ENCODE measurements at places on chromosomes 3 and 15.

- DNase-seq, result no peak
Observed at GRCh38 chr15:62063825-62064635, 2.7 kb upstream of the C2CD4A start.

DNA sequence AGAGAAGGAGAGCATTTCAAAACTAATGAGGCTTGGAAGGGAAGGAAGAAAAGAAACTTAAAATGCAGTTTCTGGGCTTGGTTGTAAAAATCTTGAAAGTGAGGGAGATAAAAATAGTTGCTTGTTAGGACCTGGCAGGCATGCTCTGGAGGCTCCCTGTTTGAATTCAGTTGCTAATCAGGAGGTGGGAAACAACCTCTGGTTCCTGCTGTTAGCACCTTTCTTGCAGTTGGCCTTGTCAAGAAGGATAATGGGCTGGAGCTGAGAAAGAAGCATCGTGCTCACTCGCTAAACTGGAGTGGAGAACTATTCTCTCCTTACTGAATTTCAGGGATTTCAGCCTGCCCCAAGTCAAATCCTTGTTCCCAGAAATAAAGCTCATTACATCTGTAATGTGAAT, 23.4 kb downstream of the SNAPC5 start:
- no peak for DNase-seq

- no peak for DNase-seq
Observed at GRCh38 chr3:11377719-11378118, 105.5 kb downstream of the ATG7 start.

DNA sequence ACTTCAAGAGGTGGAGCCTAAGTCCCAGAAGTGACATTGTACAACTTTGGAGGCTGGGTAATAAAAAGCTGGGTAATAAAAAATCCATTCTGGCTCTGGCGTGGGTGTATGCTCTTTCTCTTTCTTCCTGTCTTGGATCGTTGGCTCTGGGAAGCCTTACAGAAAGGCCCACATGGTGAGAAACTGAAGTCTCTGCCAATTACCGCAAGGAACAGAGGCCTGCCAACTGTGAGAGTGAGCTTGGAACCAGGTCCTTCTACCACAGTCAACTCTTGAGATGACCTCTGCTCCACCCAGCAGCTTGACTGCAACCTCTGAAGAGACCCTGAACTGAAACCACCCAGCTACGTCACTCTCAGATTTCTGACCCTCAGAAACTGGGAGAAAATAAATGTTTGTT, 51.0 kb downstream of the NR2F2 start:
- no peak for DNase-seq

DNA sequence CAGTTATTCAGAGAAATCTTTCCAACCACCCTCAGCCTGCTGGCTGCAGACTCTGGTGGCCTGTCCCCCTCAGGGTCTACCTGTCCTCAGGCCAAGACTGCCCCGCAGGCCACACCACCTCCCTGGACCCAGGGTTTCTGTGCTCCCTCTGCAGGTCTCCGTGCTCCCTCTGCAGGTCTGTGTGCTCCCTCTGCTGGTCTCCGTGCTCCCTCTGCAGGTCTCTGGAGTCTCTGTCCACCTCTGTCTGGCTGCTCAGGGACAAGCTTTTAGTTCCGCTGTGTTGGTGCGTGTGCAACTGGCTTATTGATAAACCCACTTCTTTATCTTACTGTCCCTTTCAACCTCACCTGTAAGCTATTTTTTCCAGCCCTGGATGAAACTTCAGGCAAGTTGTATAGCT, 30.1 kb downstream of the BDH1 start:
- no peak for DNase-seq

DNA sequence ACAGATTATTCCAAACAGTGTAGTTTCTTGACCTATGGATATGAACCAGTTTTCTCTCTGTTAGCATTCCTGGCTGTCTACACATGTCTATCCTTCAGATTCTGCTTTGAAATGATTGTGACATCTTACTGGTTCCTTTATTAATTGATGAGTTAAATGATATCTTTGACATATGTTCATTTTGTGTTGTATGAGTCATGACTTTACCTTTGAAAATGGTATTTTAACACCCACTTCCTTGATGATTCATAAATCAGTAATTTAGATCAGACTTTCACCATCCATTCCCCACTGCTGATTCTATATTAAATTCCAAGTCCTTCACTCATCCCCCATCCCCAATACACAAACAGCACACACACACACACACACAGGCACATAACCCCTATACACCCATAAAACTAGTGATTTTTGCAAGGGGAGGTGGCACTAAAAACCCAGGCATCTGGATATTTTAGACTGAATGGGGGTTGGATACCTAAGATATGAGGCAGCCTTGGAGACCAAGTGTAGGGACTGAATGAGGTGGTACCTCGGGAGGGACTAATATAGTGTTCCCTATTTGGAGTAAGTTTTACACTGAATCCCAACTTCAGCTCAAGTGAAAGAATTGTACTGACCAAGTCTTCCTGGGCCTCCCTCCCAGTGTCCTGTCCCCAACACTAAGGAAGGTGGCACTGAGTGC, 9.7 kb downstream of the CCK start:
- DNase-seq, result no peak

DNA sequence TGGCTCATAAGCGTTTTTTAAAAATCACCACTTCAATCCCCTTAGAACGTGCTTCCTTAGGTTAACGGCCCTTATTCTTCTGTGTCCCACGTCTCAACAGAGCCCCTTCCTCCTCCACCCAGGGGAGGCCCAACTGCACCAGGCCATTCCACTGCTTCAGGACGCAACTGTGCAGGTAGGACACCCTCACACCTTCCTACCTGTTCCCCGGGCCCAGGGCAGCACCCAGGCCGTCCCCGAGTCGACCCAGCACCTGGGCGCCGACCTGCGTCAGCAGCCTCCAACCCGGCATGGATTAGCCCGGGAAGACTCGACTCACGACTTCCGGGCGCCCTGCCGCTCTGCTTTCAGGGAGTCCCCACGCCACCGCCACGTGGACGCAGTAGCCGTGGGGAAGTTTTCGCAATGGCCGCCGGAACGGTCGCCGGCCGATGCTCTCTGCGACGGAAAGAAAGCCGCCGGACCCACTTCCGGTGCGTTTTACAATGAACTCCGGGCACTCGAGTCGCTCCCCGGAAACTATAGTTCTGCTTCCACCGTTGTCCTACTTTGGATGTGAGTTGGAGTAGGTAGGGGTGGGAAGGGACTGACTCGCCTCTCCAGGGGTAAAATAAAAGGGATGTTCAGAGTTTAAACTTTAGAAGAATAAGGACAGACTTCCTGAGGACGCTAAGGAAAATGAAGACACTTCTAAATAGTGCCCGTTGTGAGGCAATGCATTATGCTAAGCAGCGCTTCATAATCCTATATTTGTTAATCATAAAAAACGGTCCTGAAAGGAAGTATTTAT, at the start of gene MRPL3:
Gene MRPL3, minus strand, starts transcription at position 442 of the 790 bp plus-strand sequence. Its CDS starts 150 bp downstream, at position 292.
- DNase-seq, result peak; percentile 38

GRCh38 chr15:39340903-39341645, 239.8 kb upstream of the THBS1 start:
- no peak for DNase-seq

- no peak for DNase-seq
Observed at GRCh38 chr3:67458408-67458807, 196.0 kb downstream of the SUCLG2 start.

- DNase-seq, result no peak
Observed at GRCh38 chr3:184647405-184647936, 64.4 kb downstream of the MAGEF1 start.

- DNase-seq, result no peak
Observed at GRCh38 chr3:57064001-57064400, 3.5 kb downstream of the SPATA12 start.

GRCh38 chr3:144989807-144990206, 1018.2 kb downstream of the DIPK2A start:
- DNase-seq, result no peak

GRCh38 chr15:83809345-83809744, 155.4 kb downstream of the ADAMTSL3 start:
- DNase-seq, result no peak

GRCh38 chr3:62622553-62623174, 249.3 kb upstream of the FEZF2 start:
- DNase-seq, result no peak

GRCh38 chr15:68910816-68911215, 19.5 kb upstream of the SPESP1 start:
- no peak for DNase-seq

- no peak for DNase-seq
Observed at GRCh38 chr3:77456431-77456830, 416.5 kb downstream of the ROBO2 start.

DNA sequence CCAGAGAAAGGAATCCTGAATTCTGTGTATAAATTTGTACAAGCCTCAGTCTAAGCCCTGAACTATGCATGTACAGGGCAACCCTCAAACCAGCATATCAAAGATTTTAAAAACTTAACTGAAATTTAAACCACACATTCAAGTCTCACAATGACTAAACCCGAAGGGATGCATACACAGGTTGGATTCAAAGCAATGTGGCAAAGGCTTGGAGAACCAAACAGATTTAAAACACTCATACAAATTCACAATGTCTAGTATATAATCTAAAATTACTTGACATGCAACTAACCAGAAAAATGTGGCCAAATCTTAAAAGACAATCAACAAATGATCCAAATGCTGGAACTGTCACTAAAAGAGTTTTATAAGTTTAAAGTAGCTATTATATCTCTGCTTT, 36.4 kb downstream of the CEP152 start:
- no peak for DNase-seq

DNA sequence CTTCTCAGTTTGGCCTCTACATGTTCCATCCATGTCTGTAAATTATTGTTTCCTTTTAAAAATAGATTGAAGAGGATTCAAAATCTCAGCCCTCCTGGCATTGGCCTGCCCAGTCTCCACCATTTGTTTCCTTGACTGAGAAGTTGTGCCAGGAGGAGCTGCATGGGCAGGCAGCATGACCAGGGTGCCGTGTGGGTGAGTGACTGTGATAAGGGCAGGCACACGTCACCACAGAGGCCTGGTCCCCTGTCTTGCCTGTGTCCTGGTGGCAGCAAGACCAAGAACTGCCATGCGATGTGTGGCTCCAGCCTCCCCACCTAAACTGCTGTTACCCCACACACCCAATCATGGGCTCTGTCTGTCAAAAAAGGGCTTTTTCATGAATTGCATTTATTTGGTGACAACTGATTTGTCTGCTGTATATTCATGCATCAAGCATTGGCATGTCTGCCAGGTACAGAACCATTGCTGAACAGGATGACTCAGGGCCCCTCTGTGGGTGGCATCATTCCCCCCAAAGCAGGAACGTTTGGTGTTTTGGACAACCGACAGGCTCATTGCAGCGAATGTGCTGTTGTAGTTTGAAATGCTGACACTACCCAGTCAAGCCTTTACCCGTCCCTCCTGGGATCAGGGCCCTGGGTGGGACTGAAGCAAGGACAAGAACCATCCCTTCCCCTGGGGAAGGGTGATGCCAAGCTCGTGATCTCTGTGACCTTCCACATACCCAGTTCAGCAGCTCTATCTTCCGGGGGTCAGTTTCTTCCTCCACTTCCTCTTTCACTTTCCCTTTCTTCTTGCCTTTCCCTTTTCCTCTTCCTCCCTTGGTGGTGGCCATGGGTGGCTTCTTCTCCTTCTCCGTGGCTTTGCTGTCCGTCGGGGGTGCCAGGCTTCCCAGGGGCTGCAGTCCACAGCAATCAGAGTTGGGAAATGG, 51.6 kb downstream of the TRPM1 start:
- no peak for DNase-seq

DNA sequence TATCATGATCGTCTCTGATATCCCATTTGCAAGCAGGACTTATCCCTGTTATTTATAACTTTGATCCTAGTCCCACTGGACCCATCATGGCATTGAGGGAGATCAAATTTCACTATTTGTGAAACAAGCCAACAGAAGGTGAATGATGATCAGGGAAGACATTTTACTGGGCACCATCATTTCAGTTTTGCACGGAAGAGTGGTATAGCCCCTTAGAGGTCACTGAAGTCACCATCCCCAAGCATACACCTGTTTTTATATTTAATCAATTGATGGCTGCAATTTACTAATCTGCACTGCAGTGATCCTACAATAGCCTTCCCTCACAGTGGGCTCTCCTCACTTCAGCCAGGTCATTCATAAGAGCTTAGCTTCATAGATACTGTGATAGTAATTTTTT, 132.4 kb downstream of the FHIT start:
- DNase-seq, result no peak

DNA sequence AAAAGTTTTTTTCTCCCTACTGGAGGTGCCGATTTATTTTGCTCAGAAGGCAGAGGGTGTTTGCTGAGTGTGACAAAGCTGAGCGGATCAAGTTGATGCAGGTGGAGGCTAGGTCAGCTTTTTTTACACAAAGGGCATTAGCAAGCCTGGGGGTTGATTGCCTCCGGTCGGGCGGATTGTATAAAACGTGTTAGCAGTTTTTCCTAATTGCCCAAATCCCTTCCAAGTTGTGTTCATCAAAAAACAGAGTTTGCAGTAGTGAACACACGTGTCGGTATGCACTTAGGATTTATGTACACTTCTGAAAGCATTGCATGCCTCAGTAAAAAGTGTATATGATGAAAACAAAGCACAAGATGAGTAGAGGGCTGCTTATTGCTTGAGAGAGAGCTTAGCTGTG, 2.6 kb downstream of the GPR160 start:
- DNase-seq, result no peak

DNA sequence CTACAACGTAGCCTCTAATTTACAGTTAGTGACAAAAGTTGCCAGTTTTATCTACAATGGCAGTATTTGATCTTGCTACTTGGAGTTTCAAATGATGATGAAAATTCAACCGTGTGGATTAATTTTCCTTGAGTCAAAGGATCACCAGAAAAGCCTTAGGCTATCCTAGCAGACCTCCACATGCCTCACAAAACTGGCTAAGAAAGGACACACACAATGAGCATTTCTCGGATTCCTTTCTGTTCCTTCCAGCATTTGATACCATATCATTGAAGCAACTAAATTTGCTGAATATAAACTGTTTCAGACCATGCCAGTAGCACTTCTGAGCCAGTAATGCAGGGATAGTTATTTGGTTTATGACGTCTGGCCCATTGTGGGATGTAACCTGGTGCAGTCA, 587.4 kb upstream of the MDFIC2 start:
- no peak for DNase-seq

DNA sequence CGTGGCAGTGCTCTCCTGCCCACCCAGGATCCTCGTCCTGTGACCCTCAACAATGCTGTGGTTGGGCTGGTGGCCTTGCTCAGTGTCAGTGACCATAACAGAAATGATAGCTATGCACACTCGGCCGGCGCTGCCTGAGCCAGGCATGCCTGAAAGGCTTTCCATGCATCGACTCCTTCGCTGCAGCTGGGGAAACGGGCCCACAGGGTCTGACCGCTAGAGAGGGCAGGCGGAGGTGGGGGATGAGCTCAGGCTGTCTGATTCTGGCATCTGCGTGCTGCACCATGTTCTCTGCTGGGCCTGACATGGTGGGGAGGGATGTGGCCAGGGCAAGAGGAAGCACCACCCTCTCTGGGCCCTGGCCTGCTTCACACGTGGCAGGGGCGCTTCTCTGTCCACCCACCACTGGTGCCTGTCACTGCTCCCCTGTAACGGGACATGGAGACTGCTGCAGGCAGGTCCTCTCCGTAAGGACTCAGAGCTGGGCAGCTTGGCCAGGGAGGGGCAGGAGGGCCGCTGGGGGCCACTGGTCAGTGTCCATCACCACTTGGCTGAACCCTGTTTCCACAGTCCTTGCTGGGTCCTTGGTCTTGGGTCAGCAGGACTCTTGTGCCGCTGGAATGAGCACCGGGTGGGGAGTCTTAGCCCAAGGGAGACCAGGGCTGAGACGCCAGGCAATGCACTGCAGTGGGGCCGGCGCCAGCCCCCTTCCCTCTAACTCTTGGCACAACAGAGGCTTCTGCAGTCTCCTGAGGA, 64.1 kb upstream of the RPL32 start:
- DNase-seq, result no peak

- DNase-seq, result no peak
Observed at GRCh38 chr3:21718943-21719591, 31.9 kb downstream of the ZNF385D start.

Data from thoracic aorta (tissue), 2 donors.